ENCODE measurements at places on chromosomes 7 and 10.

- DNase-seq, result no peak
Observed at GRCh38 chr7:16083931-16084330, 337.4 kb downstream of the CRPPA start.

DNA sequence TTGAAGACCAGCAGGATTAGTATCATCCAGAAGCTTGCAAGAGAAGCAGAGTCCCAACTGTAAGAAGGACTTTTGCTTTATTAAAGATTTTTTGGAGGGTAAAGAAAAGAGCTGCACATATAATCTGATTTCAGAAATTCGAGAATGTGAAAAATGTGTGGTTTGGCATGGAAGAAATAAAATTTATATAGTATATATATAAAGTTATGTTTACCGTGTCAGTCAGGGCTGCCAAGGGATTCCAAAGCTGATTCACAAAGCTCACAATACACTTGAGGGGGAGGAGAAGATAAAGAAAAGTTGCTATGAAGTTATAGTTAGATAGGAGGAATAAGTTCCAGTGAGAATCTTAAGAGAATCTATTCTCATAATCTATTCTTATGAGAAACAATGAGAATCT lies 231.8 kb upstream of the CACNA2D1 start:
- DNase-seq, result no peak

GRCh38 chr7:90552521-90552920 lies 43.6 kb upstream of the CDK14 start:
- no peak for DNase-seq

DNA sequence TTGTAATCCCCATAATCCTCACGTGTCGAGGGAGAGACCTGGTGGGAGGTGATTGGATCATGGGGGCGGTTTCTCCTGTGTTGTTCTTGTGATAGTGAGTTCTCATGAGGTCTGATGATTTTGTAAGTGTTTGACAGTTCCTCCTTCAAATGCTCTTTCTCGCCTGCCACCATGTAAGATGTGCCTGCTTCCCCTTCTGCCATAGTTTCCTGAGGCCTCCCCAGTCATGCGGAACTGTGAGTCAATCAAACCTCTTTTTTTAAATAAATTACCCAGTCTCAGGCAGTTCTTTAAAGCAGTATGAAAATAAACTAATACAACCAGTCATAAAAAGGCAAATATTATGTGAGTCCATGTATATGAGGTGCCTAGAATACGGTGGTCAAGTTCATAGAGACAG lies 87.5 kb downstream of the FRMD4A start:
- DNase-seq, result no peak

GRCh38 chr10:66394342-66395063 lies 531.3 kb upstream of the LRRTM3 start:
- DNase-seq, result no peak

- no peak for DNase-seq
Observed at GRCh38 chr10:78617631-78618030, 451.1 kb upstream of the ZMIZ1 start.

Measured in NCI-H146 (cell line).